ENCODE measurements at places on chromosomes 3 and 15.
A peak's percentile ranks its signal among the peaks of the same experiment; 100 is the strongest.

- ATAC-seq: no peak
Observed at GRCh38 chr3:123054109-123054778, 12.6 kb upstream of the PDIA5 start.

- ATAC-seq: no peak
Observed at GRCh38 chr15:71755092-71755970, 55.0 kb upstream of the NR2E3 start.

GRCh38 chr3:180707896-180708295 is 28.6 kb upstream of the CCDC39 start:
- ATAC-seq: no peak

DNA sequence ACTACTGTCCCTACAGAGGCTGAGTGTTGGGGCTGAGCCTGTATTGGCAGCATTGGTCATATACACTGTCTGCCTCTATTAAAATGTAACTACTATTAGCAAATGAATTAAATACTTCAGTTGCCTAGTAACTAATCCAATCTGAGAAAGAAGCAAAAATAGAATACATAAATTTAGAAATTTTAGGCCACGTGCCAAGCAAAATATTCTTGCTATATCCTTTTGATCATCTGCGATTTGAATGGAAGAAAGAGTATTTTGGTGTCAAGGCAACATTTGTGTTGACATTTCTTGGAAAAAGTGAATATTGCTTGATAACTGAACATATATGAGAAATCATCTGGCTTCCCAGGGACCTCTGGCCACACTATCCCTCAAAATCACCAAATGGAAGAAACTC is 148.2 kb upstream of the TOPAZ1 start:
- no peak for ATAC-seq

DNA sequence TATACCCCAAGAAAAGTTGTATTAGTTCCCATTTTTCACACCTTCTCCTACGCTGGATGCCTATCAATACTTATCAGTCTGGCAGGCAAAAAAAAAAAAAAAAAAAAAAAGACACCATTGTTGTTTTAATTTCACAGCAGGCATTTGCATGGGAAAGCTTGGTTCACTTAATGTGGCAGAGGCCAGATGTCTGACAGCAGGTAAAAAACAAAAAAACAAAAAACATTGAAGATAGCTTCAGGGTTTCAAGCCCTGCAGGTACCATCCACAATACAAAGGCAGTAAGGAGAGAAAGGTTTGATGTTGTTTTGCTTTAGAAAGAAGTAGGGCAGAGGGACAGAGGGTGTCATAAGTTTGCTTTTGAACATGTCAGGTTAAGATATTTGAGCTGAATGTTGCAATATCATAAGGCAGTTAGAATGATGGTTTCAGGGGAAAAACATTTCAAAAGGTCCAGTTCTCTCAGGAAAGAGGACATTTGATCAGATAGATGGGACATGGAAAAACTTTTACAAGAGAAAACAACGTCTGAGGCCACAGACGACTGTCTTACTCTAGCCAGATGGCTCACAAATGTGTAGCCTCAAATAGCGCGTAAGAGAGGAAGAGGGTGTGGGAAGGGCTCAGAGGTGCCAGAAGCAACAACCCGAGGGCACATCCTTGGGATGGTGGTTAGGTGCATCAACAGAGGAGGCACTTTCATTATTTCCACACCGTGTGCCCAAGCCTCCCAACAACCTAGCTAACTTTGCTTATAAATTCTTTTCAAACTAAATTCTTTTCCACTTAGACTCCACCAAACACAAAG is 25.7 kb downstream of the PCOLCE2 start:
- peak; percentile 83 for ATAC-seq

DNA sequence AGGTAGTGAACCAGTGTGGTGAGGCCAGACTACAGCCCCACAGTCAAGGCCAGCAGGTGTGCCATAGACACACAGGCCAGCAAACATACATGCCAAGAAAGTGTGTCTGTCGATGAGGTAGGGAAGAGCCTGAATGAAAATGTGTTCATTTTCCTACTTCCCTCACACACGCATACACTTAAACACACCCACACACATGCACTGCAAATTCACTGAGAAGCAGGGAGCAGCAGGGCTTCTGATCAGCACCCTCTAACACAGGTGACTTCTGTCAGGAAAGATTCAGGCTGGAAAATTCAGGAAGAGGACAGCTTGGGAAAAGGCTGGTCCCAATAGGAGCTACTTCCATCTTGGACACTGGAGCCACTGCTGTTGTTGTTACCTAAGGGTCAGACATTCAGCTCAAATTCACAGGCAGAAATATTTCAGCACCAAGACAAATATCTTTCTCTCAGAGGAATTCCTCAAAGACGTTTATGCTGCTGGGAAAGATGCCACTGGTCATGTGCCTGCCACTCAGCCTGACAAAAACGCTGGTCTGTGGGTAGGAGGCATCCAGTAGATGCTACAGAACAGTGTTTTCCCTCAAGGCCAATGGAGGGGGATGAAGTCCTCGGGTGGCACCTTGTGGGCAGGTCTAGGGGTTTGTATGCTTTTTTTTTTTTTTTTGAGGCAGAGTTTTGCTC is 40.9 kb upstream of the LARS2 start:
- ATAC-seq: no peak

- ATAC-seq: no peak
Observed at GRCh38 chr3:55313666-55314065, 173.4 kb downstream of the WNT5A start.

DNA sequence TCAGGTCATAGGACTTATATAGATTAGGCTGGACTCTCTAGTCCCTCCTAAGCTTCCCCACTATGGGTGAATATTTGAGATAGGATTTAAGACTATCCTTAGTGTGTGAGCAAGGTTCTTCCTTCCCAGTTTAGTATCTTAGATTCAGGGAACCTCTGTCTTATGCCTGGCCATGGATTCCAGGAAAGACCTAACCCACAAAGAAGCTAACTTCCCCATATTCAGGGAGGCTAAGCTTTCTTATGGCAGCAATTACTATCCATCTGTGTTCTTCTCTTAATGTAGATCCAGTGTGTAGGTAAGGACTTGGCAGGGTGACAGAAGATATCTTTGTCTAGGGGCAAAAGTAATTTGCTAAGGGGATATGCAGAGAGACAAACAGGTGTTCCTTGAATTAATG is 25.5 kb upstream of the PIK3R4 start:
- no peak for ATAC-seq

- no peak for ATAC-seq
Observed at GRCh38 chr15:93036951-93037819, 51.8 kb downstream of the RGMA start.

- ATAC-seq: no peak
Observed at GRCh38 chr3:128334086-128334645, 132.5 kb downstream of the DNAJB8 start.

All from activated T-helper 17 cell treated with anti-CD3 and anti-CD28 coated beads, Interleukin-2, amount 50 U/mL, for 72 hours (primary cell).